ENCODE measurements at places on chromosomes 13 and 19. TPM values are rescaled to one million over a fixed set of nuclear protein-coding genes. Genes with fewer than 3 reads are reported as not detected.

The KDELR1 gene
- 137 TPM for total RNA-seq

The CKM gene
- 406 TPM for total RNA-seq

The ZNF180 gene
- 31.2 TPM for total RNA-seq

The ZNF85 gene
- total RNA-seq = 11.7 TPM

The FUT6 gene
- 0.42 TPM for total RNA-seq

The SAMD1 gene
- 158 TPM for total RNA-seq

The RNF225 gene
- total RNA-seq = not detected

The PSG3 gene
- total RNA-seq = not detected

The HOMER3 gene
- total RNA-seq = 62.7 TPM

The CERS1 gene
- 15.2 TPM for total RNA-seq

The FAM216B gene
- total RNA-seq = not detected

The AKT2 gene
- total RNA-seq = 193 TPM

The SPIB gene
- total RNA-seq = 0.35 TPM

Measured in cardiac muscle cell (in vitro differentiated cells and primary cell).